RKO (cell line): ENCODE measurements at places on chromosomes 4 and X.

GRCh38 chr4:114304567-114304966 is 294.0 kb upstream of the UGT8 start:
- DNase-seq: no peak

DNA sequence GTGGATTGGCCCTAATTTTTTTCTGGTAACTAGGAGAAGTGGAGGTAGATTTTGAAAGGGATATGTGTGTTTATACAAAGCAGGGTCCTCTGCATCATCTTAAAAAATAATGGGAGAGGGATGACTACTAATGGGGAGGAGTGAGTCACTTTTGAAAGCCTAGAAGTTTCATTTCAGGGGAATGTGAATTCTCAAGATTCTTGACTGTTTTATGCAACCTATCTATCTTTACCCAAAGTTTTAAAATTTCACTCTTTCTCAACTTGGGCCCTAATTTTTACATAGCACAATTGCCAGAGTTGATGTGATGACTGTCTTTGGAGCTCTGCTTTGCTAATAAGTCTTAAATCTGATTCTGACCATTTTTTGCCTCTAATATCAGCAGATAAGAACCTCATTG is 445.2 kb downstream of the GRXCR1 start:
- no peak for DNase-seq

DNA sequence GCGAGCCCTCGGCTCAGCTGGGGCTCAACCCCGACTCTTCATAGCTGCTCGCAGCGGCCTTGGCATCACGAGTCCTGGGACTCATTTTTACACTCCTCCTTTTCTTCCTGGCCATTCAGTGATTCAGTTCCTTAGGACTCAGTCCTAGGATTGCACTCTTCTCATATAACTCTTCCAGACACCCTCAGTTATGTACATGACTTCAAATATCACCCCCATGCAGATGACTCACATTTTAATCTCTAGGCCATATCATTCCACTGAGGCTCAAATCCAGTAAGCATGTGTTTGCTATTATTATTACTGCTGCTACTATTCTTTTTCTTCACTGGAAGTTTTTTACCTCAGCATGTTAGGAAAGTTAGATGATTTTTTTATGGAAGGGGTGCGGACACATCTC is 14.4 kb downstream of the ITGB1BP2 start:
- no peak for DNase-seq

- no peak for DNase-seq
Observed at GRCh38 chrX:49877397-49878101, 1.7 kb upstream of the USP27X start.

- no peak for DNase-seq
Observed at GRCh38 chr4:68592673-68593072, 16.6 kb upstream of the UGT2B17 start.
